AG09319 (cell line): ENCODE measurements at places on chromosomes 6 and 20.

DNA sequence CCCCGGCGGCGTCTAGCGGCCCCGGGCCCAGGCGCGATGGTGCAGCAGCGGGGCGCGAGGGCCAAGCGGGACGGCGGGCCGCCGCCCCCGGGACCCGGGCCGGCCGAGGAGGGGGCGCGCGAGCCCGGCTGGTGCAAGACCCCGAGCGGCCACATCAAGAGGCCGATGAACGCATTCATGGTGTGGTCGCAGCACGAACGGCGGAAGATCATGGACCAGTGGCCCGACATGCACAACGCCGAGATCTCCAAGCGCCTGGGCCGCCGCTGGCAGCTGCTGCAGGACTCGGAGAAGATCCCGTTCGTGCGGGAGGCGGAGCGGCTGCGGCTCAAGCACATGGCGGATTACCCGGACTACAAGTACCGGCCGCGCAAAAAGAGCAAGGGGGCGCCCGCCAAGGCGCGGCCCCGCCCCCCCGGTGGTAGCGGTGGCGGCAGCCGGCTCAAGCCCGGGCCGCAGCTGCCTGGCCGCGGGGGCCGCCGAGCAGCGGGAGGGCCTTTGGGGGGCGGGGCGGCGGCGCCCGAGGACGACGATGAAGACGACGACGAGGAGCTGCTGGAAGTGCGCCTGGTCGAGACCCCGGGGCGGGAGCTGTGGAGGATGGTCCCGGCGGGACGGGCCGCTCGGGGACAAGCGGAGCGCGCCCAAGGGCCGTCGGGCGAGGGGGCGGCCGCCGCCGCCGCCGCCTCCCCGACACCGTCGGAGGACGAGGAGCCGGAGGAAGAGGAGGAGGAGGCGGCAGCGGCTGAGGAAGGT, 715 bp downstream of the SOX12 start:
- no peak for DNase-seq

GRCh38 chr6:56868687-56869086, 86.2 kb upstream of the BEND6 start:
- DNase-seq, result peak; percentile 68

DNA sequence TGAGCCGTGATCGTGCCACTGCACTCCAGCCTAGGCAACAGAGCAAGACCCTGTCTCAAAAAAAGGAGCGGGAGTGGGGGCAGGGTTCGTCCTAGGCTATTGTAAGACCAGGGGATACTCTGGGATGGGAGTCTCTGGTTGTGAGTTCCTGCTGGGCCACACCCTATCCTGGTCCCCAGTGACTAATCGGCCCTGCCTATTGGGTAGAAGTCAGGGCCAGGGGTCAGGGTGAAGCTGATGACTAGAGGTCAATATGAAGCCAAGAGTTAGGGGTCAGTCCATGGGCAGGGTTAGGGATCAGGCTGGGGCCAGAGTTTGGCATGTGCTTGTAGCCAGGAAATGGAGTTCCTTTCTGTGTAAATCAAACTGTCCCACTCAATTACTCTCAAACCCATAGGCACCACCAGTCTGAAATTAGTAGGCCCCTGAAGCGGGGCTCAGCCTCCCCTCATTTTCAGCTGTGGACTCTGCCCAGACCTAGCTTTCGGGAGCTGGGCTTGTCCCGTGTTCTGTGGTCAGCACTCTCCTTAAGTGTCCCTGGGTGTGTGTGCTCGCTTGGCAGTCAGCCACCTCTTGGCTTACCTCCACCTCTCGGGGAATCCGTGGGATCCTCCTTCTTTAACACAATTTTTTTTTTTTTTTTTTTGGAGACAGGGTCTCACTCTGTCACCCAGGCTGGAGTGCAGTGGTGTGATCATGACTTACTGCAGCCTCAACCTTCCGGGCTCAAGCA, 1.8 kb downstream of the HSPA12B start:
- DNase-seq, result no peak

DNA sequence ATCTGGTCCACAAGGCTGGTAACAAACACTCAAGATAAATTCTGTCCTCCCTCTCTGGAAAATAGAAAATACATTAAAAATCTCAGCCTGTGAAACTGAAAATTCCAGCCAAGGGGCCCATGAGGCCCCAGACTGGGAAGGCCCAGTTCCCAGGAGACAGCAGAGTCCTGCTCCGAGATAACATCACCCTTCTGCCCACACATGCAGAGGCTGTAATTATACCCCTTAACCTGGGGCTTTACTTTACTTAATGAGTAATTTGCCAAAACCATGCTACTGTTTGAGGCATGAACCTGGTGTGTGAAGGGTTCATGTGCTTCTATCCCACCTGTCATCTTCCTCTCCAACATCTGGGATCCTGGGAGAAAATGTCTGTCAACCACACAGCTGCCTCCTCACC, 398.9 kb upstream of the SULF2 start:
- no peak for DNase-seq

DNA sequence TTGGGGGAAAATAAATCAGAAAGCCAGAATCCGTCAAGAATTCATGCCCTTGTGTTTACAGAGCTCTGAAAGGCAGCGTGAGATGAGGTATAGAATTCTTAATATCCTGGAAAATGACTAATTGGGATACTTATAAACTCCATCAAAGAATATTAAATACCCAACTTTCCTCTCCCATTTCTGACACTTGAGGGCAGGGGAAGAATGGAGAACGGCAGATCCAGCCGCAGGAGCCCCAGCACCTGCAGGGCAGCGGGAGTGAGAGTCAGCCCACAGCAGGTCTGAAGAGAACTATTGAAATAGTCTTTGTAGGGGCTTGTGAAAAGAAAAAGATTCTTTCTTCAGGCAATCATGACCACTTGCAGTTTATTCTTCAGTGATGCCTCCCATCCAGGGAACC, 107.2 kb downstream of the AGPAT4 start:
- DNase-seq, result no peak

- no peak for DNase-seq
Observed at GRCh38 chr20:4905195-4905594, 96.1 kb downstream of the SLC23A2 start.

GRCh38 chr20:45350217-45350616, 2.0 kb upstream of the SDC4 start:
- no peak for DNase-seq

- no peak for DNase-seq
Observed at GRCh38 chr20:12827816-12828385, 180.9 kb upstream of the SPTLC3 start.

GRCh38 chr6:31345026-31345730, 11.8 kb downstream of the HLA-B start:
- DNase-seq, result no peak

DNA sequence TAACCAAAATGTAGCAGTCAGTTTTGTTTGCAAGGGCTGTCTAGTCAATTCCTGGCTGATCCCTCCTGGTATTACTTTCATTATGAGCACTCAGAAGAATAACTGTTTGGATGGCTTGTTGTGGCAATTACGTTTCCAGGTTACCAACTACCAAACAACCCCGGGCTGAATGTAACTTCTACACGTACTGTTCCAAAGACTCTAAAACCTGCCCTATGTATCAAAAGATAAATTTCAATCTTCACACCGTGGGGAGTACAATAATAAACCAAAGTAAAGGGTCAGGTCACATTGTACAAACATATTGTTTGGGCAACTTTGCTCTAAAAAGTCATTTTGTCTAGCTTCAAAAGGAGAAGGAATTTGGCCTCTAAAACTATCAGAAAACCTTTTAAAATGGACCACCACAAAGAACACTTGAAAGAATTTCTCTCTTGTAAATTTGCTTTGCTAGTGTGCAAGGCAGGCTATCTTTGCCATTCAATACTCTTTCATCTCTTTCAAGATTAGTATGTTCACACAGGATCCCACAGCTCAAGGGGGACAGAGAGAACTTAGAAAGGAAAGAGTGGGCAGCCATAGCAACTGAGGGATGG, 27.6 kb downstream of the DCDC2 start:
- no peak for DNase-seq

DNA sequence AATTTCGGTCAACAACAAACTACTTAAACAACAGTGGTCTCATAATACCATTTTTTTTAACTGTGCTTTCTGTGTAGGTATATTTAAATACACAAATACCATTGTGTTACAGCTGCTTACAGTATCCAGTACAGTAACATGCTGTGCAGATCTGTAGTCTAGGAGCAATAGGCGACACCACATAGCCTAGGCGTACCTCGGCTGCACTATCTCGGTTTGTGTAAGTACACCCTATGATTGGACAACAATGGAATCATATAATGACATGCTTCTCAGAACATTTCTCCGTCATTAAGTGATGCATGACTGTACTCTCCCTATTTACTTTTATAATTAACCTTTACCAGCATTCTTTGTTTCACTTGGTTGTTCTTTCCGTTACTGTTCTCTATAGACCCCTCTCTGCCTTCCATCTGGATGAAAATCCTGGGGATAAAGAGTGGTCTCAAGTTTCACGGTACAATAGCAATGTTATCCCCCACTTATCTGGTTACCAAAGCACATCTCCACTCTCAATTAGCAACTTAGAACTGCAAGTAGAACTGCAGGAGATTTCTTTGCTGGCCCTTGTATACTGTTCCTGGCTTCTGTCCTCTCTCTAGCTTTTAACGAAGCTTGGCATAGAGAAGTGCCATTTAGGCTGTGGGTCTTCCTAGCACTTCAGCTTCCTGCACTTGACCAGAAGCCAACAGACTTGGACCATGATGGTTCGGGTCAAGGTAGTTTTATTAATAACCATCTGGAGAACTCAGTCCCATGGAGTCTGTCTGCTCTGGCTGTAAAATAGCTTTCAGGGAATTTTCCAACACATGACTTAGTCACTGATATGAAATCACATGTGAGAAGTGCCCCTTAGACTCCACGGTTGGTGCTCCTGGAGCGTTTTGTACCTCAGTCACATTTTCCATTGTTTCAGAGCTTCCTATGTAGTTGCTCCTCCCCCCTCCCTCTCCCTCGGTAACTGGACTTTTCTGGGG, 80.4 kb upstream of the POPDC3 start:
- DNase-seq, result no peak

DNA sequence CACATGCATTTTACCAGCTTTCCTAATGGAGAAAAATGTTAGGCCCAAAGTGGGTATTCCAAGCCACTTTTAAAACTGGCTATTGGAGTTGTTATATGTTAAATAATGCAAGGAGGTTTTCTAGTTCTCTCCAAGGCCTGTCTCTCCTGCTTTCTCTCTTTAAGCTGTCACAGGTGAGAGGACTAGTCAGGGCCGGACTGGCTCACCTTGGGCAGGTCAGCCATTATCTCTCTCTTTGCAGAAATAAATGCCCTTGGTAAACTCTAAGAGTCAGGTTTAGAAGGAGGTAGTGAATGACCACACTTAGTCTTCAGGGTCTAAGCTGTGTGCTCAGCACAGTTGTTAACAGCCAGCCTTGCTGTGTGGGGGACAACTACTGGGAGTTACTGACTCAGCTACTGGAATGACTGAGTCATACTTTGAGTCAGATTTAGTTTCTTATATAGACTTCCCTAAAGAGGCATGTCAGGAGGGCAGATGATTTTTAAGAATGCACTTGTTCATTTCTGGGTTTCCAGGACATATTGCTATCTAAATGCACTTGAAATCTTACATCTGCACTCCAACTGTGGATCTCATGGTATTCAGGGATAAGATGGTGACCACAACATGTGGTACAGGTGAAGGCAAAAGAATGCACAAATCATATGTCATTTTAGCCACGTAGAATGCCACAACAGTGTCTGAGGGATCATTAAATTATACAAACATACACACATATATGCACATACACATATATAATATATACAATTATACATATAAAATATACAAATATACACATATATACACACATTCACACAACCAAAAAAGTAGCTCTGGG, 719.4 kb downstream of the EPM2A start:
- peak; percentile 49 for DNase-seq

GRCh38 chr6:77425671-77426070, 37.6 kb downstream of the HTR1B start:
- no peak for DNase-seq

GRCh38 chr6:45837541-45838200, 178.0 kb downstream of the CLIC5 start:
- DNase-seq, result no peak
